ENCODE measurements at places on chromosomes 4 and X.

DNA sequence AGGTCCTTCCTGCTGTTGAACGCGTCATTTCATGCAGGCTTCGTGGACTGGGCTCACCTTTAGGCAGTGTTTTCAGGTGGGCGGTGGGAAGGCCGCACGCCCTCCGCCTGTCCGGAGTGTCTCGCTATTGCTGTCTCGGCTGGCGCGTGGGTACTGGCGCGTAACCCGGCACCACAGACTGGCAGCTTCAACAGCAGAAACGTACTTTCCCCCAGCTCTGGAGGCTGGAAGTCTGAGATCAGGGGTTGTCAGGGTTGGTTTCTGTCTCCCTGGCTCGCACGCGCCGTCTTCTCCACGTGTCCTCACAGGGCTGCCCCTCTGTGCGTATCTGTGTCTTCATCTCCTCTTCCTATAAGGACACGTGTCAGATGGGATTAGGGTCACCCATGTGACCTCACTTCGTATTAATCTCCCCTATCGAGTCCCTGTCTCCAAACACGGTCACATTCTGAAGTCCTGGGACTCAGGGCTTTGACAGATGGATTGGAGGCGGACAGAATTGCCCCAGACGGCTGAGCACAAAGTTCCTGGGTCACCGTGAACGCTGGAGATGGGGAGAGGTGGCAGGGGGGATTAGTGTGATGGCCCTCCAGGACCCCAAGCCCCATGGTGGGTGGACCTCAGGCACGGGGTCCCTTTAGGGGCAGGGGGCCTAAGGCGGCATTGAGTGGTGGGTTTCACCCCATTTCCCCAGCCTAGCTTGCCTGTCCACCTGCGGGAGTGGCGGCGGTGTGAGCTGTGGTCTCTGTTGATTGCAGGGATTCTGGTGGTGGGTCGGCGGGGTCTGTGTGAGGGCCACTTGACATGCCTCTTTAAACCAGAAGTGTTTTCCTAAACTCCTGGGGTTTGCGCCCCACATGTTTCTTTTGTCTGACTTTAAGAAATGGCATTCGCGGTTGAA is 83.4 kb upstream of the LRPAP1 start:
- DNase-seq = no peak

DNA sequence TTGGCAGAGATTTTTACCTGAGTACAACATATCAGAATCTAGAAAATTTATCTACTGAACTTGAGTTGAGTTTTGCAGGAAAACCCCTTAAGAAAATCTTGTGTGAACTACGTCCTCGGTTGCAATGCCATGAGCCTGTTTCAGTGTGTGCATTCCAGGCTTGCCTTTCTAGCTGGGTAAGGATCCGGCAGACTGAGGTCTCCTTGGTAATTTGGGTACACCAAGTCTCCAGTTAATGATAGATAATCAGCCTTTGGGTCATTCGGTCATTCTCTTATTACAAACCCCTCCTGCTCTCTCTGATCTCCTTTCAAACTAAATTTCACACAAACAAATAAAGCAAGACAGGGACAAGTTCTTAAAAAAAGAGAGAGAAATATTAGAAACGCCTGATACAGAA is 5.9 kb upstream of the HAND2 start:
- DNase-seq = peak; percentile 56

DNA sequence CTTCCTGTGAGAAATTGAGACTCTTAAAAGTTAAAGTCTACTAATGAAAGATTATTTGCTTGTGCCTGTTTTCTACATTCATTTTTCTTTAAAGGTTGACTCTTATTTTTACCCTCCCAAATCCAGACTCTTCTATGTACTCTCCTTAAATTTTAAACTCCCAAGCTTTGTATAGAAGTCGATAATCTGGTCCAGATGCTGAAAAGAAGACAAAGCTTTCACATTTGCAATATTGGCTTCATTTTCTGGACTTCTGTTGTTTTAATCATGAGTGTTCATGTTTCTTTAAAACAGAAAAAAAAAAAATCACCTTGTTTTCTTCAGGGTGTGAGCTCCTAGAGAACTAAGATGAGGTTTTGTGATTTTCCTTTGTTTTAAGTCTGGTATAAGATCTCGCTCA is 53.2 kb upstream of the TBC1D14 start:
- no peak for DNase-seq

DNA sequence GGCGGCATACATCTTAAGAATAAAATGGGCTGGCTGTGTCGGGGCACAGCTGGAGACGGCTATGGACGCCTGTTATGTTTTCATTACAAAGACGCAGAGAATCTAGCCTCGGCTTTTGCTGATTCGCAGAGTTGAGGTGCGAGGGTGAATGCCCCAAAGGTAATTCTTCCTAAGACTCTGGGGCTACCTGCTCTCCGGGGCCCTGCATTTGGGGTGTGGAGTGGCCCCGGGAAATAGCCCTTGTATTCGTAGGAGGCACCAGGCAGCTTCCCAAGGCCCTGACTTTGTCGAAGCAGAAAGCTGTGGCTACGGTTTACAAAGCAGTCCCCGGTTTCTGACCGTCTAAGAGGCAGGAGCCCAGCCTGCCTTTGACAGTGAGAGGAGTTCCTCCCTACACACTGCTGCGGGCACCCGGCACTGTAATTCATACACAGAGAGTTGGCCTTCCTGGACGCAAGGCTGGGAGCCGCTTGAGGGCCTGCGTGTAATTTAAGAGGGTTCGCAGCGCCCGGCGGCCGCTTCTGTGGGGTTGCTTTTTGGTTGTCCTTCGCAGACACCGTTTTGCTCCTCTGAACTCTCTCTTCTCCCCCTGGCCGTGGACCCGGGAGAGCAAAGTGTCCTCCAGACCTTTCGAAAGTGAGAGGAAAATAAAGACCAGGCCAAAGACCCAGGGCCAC is 1.9 kb downstream of the SHOX start:
- no peak for DNase-seq

DNA sequence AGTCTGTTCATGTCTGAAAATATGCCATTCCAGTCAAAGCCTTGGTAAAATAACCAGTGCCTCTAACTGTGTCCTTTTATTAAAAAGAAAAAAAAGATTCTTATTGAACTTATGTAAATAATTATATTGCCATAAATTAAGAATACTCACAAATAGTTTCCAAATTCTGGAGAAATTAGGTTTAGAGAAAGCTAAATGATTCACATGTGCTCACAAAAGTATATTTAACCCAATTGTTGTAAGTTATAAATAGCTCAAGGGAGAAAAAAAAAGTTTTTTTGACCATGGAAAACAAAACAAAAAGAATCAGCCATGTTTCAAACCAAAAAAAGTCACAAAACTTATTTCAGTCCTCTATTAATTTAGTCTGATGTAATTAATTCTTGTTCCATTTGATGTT is 25.3 kb upstream of the HERC6 start:
- no peak for DNase-seq

DNA sequence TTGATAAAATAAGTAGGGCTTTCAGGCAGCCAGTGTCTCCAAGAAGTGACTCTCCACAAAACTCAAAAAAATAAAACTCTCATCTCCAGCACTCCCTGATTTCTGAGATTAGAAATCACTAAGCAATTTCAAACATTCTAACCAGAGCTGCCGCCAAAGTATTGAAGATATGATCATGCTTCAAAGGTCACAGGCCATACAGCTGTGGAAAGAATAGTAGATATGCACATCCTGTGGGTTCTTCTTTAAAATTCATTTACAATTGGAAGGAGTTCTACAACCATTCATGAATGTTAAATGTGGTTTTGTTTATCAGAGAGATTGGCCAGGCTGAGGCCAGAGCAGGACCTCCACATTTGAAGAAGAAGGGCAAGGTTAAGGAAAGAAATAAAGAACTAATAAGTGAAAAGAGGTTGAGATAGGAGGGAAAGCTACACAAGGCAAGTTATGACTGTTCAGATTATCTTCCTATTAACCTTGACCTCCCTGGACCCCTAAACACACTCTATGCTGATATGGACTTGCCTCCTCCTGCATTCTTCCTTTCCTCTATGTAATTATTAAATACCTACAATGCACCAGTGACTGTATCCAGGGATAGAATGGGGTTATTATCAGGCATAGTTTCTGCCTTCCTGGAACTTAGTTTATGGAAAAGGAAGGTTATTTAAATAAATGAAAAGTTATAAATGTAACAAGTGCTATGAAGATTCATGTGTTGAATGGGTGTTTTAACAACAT is 56.4 kb downstream of the USP38 start:
- no peak for DNase-seq

DNA sequence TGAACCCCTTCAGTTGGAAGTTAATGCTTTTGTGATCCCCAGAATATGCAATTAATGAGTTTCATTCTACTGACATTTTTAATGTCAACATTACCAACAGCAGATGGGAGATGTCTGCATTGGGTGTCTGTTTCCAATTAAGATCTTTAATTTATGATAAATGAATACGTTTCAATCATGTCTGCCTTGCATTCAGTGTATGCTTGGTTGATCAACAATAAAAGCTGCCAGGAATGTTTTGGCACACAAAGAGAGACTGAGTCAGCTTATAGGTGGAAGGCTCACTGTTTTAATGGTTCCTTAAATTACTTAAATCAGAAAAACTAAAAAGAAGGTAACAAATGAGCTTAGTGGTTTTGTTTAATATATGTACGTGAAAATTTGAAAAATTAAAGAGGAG is 359.9 kb upstream of the CNKSR2 start:
- DNase-seq = no peak

DNA sequence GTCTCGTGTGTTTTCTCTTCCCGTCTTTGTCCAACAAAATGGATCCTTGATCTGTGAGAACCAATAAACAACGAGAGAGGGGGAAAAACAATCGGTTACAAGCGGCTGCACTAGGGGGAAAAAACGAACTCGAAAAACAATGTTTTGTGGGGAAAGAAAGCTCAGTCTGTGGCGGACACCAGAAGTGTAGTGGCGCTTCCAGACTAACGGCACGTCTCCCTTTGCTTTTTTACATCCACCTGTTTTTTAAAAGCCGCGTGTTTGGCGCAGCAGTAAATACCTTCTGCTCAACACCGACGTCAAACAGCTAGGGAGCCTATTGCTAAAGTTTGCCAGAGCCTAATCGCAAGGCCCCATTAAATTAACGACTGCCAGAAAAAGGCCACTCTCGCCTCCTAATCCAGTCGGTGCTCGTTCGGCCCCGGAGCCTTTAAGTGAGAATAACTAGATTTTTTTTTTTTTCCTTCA is 3.3 kb downstream of the NKX6-1 start:
- DNase-seq = no peak
